ENCODE measurements at places on chromosomes 2 and 18.

- no peak for DNase-seq
These were observed 62.1 kb downstream of the DPP4 start for GRCh38 chr2:162011706-162012564.

- DNase-seq: no peak
These were observed 89.4 kb upstream of the TAF1B start for GRCh38 chr2:9753665-9754531.

DNA sequence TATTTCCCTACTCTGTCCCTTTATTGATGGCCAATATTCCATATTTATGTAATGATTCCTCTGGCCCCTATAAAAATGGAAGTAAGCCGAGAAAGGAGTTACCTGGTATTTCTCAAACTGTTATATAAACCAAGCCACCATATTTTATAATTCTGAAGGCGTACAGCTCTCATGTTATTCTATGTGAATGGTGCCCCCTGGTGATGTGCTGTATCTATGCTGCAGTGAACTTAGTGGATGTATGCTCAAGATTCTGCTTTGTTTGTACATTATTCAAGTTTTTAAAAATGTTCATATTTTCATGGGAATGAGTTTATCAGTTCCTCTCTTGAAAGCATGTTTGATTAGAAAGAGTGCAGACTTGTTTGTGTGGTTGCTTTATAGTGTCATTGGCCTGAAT lies 194.5 kb upstream of the LRRTM1 start:
- no peak for DNase-seq

DNA sequence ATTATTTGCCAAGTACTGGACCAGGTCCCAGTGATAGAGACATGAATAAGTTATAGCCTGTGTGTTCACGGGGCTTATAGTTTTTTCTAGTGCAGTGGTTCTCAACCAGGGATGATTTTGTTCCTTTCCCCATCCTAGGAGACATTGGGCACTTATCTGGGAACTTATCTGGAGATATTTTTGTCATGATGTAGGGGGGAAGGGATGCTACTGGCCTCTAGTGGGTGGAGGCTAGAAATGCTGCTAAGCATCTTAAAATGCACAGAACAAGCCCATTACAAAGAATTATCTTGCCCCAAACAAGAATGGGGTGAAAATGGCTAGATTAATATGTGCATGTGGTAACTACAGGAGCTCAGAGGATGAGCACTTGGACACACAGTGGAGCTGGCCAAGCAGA lies 75.2 kb downstream of the KLHL29 start:
- peak; percentile 37 for DNase-seq

DNA sequence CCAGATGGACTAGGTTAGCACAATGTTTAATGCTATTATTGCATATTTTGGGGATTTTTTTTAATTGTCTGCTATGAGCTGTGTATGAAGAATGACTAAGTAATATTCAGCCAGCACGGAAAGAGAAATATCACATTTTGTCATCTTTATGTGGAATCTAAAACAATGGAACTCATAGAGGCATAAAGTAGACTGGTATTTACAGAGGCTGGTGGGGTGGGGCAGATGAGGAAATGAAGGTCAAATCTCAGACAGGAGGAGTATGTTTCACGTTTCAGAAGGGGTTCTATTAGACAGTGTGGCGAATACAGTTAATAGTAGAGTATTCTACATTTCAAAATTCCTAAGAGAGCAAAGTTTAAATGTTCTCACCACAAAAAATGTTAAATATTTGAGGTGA lies 4.7 kb downstream of the CDH19 start:
- DNase-seq: no peak

DNA sequence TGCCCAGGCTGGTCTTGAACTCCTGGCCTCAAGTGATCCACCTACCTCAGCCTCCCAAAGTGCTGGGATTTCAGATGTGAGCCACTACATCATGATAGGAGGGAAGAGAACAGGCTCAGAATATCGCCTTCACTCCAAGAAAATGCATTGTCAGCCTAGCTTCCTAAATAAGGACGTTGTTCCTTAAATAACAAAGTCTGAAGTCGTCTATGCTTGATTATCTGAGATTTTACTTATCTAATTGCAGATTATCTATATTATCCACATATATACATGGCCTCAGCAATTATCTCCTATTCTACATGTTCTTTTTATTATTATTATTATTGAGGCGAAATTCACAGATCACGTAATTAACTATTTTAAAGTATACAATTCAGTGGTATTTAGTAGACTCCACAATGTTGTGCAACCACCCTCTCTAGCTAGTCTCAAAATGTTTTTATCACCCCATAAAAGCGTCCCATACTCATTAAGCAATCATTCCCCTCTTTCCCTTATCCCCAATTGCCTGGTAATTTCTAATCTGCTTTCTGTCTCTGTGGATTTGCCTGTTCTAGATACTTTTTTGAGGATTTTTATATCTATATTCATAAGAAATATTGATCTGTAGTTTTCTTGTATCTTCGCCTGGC lies 95.1 kb upstream of the RFX8 start:
- DNase-seq: no peak

GRCh38 chr2:112757265-112757664 lies 7.1 kb downstream of the CKAP2L start:
- no peak for DNase-seq

DNA sequence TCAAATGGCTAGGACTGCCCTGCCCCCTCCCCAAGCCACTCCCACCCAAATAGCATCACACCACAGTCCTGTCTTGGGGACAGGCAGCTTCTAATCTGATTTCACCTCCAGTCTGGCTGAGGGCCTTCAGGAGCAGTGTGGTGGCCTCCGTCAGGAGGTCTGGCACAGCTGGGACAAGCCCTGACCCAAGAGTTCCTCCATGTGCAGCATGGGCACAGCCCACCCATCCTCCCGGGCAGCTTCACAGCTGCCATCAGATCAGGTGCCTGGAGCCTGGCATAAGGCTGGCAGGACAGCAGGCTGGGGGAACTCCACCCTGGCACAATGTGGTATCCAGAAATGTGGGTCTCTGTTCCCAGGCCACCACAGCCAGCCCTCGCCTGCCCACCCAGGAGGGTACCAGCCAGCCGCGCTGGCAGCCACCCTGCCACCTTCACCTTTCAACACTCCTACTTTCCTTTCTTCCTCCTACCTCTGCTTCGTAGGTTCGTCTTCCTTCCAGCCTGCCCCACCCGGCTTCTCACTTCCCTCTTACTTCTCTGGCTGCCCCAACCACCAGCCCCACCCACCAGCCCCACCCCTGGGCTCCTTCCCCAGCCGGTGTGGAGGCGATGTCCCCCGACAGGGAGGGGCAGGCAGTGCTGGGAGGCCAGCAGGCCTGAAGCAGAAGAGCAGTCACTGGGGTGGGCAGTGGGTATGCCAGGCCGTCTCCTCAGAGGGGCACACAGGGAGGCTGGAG lies at the start of gene CAPG:
TSS of gene CAPG (minus strand) at position 522 of the 739 bp plus-strand sequence. CDS start 8,221 bp downstream, outside the sequence.
- DNase-seq: peak; percentile 69
